ENCODE measurements at places on chromosomes 12 and 14.

DNA sequence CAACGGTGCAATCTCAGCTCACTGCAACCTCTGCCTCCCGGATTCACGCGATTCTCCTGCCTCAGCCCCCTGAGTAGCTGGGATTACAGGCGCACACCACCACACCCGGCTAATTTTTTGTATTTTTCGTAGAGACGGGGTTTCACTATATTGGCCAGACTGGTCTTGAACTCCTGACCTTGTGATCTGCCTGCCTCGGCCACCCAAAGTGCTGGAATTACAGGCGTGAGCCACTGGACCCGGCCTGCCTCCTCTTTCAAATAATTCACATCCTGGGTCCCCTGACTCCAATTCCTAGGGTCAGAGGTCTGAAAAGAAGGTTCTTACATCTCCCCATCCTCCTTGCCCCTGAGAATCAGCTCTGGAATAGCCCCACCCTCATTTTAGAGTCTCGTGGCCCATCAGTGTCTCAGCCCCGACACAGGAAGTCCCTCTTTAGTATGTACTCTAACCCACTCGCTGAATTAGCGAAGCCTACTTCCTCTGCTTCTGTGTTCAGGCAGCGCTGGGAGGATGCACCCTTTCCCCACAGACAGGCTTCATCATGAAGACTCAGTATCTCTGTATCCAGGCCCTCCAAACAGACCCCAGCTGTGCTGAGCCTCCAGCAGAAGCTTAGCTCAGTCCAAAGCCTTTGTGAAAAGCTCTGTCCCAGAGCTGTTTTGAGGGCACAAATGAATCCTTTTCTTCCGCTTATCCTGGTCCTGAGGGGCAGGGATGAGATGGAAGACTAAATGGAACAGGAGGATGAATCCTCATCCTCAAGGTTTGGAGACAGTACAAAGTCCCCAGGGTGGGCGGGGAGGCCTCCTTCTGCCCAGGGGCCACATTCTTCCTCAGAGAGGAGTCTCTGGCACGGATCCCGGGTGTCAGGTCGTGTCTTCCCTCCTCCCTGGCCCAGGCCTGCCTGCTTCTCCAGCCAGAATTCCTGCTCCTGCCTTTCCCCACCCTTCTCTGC, 3.5 kb downstream of the LPAR5 start:
- DNase-seq, result peak; percentile 63

GRCh38 chr12:132460571-132460970, 29.4 kb upstream of the FBRSL1 start:
- no peak for DNase-seq

- DNase-seq, result no peak
Measured at GRCh38 chr12:39364196-39364595, 78.7 kb downstream of the KIF21A start.

- no peak for DNase-seq
Measured at GRCh38 chr12:17928708-17929366, 161.2 kb downstream of the RERGL start.

GRCh38 chr12:31650918-31651317, 8.6 kb upstream of the ETFBKMT start:
- DNase-seq, result no peak

GRCh38 chr12:25769082-25769945, 189.2 kb upstream of the RASSF8 start:
- no peak for DNase-seq

GRCh38 chr12:110661337-110661972, 27.5 kb downstream of the HVCN1 start:
- DNase-seq, result peak; percentile 57

All from activated CD4-positive, alpha-beta T cell treated with anti-CD3 and anti-CD28 coated beads, Interleukin-2, Interleukin-6, amounts not matched to agents 100 ng/mL and 50 ng/mL, durations not matched to agents 16 hours and 8 hours (primary cell).